ENCODE measurements at places on chromosomes 2 and 18.

- no peak for DNase-seq
Measured at GRCh38 chr2:224381521-224382279, 20.2 kb downstream of the FAM124B start.

DNA sequence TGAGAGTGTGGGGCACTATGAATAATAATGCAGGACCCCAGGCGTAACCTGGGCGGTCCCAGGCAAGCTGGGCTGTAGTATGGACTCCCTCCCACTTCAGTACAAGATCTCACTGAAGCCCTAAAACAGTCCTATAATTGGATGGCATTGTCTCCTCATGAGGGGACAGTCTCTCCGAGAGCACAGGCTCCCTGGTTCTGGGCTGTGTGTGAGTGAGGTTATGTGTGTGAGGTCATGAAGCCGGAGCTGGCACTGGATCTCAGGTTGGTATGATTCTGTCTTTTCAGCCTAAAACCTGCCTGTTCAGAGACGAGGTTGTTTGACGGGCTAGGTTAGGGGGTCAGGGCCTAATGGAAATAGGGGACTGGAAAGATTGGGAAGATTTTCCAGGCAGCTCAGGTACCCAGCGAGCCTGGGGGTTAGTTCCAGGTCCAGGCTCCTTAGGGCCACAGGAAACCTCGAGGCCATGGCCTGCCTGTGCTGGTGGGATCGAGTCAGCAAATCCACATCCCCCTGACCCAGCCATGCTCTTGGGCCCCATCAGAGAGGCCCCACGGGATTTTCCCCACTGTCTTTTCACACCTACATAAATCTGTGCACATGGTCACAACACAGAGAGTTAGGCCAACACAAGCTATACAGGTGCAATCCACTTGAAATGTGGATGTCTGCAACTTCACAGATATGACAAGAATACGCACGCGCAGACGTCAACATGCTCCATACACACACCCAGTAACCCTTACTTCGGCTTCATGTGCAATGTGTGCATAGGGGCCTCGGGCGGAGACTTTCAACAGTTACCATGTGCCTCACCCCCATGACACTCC is 94.8 kb downstream of the INHBB start:
- DNase-seq = no peak

DNA sequence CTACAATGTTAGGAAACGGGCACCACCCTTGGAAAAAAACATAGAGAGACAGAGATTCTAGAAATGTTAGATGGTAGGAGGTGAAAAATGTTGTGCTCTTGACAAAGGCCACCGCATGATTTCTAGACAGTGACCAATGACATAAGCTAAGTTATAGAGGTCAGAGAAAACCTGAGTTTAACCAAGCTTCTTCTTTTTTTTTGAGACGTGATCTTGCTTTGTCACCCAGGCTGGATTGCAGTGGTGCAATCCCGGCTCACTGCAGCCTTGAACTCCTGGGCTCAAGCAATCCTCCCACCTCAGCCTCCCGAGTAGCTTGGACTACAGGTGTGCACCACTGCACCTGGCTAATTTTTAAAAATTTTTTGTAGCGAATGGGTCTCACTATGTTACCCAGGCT is 13.0 kb downstream of the FER1L5 start:
- DNase-seq = no peak

DNA sequence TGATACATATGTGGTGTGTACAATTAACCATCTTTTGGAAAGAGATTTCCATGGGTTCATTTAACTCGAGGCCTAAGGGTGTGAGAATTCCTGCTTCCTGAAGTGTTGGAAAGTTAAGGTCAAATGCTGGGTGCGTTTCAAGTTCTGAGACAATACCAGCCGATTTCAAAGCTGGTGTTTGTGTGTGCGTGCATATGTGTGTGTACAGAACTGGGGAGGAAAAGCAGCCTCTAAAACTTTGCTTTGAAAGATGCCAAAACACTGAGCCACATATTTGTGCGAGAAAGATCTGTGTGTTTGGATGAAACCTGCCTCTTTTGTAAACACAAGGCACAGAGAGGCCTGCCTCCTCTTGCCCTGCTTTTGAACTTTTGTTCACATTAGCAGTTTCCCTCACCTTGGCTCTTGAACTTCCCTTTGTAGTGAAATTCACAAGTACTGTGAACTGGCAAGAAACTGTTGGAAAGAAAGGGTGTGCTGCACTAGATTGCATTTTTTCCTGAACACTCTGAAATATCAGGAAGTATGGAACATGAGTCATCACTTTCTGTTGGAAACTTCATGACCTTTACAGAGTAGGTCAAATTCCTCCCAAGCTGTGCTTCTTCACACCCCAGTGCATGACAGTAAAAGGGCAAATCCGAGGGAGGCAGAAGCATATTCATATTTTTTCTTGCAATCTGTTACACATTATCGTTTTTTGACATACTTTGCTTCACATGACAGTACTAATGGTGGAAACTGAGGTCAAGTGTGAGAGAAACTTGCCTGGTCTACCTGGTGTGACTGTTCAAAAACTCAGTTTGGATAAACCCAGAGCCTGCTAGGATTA is 20.0 kb upstream of the CAVIN2 start:
- DNase-seq = no peak

DNA sequence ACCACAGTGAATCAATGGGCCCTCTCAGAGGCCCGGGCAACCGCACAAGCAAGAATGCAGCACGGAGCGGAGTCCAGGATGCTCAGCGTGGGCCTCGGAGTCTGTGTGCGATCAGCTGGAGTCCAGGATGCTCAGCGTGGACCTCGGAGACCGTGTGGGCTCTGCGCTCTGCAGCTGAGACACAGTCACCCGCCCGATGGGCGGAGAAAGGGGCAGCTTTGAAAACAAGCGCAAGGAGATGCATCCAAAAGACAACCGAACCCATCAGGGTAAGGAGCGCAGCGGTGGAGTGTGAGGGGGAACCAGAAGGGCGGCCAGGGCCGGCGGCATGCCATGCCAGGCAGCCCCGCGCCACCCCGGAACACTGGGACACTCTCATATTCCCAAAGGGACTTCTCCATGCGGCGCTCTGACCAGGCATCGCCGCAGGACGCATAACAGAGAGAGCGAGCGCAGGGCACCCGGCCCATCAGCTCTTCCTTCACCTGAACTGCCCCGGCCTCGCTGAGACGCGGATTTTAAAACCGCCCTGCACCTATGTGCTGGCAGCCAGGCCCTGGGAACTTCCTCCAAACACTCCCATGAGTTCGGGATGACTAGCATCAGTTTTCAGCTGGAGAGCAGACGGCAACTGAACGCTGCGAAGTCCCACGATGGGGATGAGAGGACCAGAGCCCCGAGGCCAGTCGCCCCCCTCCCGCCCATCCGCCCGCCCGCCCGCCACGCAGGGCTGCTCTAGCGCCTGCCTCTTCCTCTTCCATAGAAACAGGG is 44.7 kb downstream of the MC5R start:
- DNase-seq = peak; percentile 16

GRCh38 chr18:61595615-61596251 is 262.5 kb downstream of the CDH20 start:
- no peak for DNase-seq

DNA sequence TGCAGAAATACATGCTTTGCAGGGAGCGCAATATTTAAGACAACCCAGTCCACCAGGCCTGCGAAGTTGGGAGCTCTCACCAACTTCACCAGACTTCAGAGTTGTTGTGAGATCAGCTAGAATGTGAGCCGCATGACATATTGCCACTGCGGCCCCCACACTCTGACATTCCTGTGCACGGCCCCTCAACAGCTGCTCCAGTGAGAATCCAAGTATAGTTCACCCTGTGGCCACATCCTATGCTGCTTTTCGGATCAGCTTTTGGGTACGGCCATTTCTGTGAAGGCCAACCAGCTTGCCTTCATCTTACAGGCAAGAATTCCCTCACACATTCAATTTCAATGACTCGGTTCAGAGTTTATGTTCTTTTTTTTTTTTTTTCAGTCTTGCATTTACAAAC is 177.8 kb downstream of the SOX11 start:
- DNase-seq = no peak

- DNase-seq = no peak
Measured at GRCh38 chr2:203690441-203691047, 15.9 kb upstream of the CD28 start.

GRCh38 chr2:197673106-197673505 is 2.3 kb downstream of the RFTN2 start:
- no peak for DNase-seq

- DNase-seq = no peak
Measured at GRCh38 chr2:168809537-168809936, 7.1 kb downstream of the NOSTRIN start.

DNA sequence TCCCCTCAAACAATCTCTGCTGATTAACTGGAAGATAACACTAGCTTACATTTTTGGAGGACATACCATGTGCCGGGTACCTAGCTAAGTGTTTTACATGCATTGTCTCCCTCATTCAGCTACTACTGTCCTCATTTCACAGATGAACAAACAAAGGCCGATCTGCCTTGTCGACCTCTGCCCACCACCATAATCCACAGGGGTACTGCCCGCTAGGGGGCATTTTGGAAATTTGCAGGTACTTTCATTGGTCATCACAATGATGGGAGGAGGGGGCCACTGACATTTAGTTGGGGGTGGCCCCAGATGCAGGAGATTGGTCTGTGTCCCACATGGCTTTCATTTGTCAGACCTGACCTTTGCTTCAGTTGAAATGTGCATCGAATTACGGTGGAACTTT is 3.9 kb upstream of the TMEM163 start:
- DNase-seq = no peak

- no peak for DNase-seq
Measured at GRCh38 chr2:65940856-65941255, 494.1 kb upstream of the MEIS1 start.

DNA sequence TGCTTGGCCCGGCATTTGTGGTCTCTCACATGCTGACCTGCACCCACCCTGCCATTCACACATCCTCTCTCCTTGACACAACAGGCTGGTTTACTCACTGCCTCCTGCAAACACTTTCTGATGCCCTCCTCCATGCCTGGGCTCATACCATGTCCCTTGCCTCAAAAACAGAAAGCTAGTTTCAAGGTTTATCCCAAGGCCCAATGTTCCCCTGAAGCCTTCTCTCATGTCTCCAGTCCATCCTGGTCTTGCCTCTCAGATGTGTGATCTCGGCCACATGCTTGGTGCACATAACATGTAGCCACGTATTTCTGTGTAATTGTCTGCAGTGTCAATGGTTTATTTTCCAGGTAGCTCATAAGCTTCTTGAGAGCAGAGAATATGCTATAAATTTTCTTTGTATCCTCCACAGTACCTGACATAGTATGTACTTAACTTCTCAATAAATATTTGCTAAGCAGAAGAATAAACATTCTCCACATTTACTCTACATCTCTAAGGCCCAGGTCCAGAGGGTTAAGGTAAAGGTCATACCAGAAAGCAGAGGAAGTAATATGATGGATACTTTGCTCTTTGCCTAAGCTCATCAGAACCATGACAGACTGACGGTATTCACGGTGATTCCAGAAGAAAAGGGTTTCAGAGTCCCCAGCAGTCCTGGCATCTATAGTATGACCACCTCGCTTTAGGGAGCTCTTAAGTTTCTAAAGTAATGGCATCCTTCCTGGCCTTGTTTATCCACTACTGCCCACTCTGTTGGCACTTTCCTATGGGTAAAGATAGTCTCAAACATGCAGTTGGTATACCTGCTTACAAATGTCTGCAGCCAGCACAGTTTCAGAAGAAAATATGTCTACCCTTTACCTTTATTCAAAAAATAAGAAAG is 163.4 kb upstream of the ZFP36L2 start:
- no peak for DNase-seq

DNA sequence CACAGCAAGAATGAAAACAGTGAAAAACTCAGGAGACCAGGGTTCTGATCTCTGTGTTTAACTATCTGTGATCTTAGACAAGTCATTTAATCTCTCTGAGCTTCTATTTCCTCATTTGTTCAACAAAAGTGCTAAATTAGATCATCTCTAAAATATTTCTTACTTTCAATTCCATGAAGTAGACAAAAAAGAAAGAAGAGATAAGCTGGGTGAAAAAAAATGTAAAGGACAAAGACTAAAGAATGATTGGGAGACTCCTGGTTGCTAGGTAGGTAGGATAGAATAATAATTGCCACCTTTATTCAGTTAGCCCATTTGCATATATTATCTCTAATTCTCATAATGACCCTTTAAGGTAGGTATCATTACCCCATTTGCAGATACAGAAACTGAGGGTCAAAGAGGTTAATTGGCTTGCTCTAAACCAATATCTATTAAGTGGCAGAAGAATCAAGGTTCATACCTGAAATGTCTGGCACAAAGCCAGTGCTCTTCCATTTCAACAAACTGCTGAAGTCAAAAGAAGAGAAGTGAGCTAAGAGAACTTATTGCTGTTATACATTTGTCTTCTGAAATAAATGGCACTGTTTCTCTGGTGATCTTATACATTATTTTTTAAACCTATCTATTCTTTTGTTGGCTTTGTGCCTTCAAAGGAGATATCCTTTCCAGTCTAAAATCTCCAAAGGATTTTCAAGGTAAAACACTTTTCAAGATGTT is 141.7 kb downstream of the OTX1 start:
- DNase-seq = no peak

DNA sequence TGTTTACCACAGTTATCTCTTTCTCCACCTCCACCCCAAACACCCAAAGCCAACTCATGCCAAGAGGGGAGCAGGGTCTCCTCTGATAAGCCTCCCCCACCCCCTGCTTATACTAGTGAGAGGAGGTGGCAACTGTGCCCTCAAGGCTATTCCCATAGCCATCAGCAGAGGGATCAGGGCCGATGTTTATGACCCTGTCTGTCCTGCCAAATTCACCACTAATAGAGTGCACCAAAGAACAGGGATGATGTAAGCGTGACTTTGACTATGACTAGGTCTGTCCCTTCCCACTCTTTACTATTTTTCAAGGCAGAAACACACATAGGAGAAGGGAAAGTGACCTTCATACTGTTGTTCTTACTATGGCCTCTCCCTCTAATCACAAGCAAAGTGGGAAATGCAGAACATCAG is 74.6 kb downstream of the CLHC1 start:
- DNase-seq = no peak

GRCh38 chr18:32368991-32369390 is 101.7 kb downstream of the GAREM1 start:
- DNase-seq = no peak

DNA sequence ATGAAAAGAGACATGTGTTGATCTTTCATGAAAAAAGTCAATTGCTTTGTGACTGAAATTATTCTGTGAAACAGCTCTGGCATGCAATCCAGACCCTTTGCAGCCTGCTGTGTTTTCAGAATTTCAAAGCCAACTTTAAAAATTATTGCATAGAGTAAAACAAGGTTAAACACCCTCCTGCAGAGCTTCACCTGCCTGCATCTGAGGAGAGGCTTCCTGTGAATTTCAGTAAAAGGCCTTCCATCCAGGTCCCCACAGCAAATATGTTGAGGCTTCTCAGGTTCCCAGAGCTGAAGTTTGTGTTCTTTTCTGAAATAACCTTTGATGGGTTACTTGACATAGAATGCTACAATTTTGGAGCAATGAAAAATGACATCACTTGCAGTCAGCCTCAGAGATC is 4.1 kb downstream of the XIRP2 start:
- no peak for DNase-seq
